MG63 (cell line): ENCODE measurements at places on chromosomes 12 and 14. TPM values are rescaled to one million over a fixed set of nuclear protein-coding genes. Genes with fewer than 3 reads are reported as not detected.

DNA sequence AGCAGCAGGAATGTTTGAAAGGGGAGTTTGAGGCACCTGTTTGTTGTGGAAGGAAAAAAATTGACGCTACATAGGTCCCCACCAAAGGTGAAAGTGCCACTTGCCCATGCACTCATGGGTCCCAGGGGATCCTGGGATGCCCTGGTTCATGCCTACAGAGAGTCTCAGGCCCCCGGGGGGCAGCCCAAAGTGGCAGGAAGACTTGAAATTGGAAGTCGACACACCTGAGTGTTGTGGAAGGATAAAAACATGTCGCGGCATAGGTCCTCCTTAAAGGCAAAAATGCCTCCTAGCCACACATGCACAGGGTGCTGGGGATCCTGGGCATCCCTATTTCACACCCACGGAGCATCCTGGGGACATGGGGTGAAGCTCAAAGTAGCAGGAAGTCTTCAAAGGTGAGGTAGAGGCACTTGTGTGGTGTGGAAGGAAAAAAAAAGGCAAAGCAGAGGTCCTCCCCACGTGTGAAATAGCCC, 576.1 kb downstream of the ALG10 start:
- DNase-seq, result no peak

DNA sequence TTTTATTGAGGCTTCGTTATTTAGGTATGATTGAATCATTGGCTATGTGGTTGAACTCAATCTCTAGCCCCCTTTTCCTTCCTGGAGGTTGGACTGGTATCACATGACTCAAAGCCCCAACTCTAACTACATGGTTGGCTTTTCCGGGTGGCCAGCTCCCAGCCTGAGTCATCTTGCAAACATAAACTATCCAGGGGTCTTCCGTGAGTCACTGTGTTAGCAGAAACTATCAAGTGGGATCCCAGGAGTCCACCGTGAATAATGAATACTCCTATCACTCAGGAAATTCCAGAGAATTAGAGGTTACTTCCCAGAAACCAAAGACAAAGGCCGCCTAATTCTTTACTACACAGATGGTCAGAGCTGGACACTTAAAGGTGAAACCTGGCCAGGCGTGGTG, 19.7 kb upstream of the PLEKHD1 start:
- peak; percentile 70 for DNase-seq

DNA sequence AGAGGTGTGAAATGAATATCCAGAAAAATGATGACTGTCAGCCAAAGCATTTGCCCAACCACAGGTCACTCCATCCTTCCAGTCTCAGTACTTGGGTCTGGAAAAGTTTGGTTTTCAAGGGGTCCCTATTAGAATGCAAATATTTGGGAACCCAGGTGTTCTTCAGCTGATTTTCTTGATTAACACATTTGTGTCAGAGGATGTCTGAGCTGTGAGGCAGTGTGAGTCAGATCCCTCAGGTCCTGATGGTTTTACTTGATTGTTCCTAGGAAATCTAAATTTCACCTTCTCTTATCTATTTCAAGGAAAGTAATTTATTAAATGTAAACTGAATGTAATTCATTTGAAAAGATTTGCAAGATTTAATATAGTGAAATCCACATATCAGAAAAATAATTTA, 71.5 kb downstream of the SSPN start:
- DNase-seq, result no peak

DNA sequence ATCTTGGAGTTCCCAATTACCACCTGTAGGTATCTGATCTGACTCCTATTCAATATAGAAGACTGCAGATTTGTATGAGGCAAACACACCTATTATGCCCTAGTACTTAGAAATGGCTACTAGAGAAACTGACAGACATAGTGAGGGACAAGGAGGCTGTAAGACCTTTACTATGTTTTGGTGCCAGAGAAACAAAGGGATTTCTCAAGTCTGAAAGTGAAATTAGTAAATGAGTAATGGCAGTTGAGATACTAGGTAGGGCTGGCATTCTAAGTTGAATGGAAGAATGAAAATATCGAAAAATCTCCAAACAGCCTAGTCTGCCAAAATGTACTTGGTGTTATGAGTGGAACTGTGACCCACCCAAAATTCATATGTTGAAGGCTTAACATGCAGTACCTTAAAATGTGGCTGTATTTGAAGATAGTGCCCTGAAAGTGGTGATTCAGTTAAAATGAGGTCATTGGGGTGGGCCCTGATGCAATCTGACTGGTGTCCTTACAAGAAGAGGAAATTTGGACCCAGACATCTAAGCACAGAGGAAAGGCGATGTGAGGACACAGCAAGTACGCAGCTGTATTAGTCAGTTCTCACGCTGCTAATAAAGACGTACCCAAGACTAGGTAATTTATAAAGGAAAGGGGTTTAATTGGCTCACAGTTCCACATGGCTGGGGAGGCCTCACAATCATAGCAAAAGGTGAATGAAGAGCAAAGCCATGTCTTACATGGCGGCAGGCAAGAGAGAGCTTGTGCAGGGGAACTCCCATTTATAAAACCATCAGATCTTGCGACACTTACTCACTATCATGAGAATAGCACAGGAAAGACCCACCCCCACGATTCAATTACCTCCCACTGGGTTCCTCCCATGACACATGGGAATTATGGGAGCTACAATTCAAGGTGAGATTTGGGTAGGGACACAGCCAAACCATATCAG, 127.0 kb downstream of the APAF1 start:
- DNase-seq, result no peak

DNA sequence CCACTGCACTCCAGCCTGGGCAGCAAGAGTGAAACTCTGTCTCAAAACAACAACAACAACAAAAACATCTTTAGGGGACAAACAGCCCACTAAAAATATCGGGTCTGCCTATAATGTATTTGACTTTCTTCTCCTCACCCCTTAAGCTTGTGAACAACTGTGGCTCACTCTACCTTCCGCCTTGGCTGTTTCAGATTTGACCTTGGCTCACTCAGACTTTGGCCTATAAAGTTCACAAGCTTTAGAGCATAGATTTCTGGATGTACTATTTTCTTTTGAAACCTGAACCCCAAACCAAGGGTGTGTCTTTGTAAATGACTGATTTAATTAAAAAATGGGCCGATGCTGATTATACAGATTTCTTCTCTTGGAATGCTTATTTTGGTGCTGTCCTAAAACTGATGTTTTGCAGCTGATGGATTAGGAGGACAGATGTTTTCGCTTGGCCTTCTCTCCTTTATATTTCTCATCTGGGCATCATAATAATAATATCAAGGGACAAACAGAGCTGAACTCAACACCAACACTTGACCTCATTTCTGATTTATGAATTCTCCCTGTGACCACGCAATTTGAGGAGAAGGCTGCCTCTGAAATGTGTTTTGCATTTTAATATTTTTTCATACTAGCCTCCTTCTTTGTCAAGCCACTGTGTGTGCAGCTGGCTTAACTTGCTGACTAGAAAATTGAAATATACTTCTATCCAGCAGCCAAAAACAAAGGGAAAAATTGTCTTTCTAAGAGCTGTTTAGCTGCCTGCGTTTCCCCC, 40.2 kb upstream of the RASSF3 start:
- no peak for DNase-seq

DNA sequence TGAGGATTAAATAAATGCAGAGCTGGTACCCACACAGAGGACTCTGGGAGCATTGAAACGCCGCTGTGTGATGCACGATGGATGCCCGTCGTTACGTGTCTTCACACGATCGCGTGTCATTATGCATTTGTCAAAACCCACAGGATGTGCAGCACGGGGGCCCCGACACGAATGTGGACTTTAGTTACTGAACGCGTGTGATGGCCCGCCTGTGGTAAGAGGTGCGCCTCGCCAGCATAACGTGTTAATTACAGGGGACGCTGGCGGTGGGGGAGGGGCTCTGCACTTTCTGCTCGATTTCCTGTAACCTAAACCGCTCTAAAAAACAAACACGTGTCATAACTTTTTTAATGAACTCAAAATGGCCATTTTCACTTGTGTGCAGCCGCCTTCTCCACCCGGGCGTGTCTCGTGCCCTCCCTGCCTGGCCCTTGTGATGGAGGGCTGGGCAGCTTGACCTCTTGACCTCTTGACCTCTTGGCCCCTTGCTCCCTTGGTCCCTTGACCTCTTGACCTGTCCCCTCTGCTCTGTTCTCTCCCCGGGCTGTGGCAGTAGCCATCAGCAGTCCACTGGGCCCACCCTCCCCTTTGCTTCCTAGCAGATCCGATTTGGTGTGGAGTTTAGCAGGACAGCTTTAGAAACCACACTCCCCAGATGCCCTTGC, 33.7 kb upstream of the GALNT9 start:
- DNase-seq, result no peak

DNA sequence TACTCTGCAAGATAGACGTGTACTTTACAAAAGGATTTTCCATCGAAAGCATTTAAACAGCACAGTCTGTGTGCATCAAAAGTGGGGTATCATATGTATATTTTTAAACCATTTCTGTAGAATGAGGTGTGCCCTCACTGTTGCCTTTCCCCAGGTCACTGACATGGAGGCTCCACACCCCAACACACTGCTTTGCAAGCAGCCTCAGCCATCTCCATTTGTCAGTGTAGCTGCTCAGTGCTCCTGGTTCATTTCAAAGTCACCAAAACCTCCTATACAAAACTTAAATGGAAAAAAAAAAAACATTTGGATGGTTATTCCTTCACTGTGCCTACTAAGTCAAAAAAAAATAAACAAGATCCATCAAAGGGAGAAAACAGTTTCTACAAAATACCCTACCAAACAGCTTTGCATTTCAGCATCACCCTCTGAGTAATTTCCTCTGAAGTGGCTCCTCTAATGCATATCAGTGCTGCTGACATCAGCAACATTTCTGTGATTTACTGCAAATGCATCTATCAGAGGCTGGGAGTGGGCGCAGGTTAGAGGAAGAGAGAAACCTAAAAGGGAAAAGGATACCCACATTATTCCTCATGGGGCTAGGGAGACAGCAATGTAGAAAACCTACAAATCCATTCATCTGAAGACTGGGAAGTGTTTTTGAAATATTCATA, 46.0 kb downstream of the KCNK10 start:
- DNase-seq, result no peak

DNA sequence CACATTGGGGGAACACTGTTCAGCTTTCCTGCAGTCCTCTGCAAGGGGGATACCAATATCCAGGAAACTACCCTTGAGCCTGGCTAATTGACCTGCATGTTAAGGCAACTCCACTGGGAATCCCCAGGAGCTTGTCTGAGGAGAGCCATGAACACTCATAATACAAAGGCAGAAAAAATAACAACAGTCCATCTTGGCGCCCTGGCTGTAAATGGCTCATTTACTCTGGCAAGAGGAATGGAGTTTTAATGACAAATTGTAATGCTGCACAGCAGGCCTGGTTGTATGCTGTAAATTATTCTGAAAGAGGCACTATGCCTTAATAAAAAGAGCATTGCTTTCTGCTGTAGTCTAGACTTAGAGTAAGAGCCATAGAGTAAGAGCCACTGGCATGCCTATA, 58.3 kb downstream of the SLC8A3 start:
- DNase-seq, result no peak

DNA sequence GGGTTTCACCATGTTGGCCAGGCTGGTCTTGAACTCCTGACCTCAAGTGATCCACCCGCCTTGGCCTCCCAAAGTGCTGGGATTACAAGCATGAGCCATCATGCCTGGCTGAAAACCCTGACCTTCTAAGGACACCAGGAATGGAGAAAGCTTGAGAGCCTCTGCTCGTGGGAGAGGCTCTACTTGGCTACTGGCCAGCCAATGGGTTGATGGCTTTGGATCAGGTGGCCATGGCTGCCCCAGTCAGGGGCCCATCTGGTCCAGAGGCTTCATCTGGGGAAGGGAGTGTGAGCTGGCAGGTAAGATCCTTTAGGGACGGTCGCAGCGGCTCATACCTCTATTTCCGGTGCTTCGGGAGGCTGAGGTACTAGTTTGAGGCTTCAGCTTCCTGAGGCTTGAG, 42.5 kb upstream of the PPP1CC start:
- DNase-seq, result no peak

Gene CD163
- not detected in 2 replicates for total RNA-seq

Gene AMIGO2
- 6.3 and 10.5 TPM in 2 replicates for total RNA-seq
